RWPE2 (cell line): ENCODE measurements at places on chromosomes 1 and 21.

DNA sequence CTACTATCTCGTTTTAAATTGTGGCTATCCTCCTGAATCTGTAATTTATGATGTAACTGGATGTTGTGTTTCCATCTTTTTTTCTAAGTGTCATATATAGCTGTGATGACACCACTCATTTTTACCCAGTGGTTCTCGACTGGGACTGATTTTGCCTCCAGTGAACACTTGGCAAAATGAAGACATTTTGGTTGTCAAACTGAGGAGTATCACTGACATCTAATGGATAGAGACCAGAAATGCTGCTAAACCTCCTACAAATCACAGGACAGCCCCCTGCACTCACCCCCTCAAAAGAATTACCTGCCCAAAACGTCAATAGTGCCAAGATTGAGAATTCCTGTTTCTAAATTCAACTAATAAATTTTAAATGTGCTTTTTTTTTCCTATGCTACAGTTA lies 1.9 kb downstream of the TRMT13 start:
- no peak for DNase-seq

DNA sequence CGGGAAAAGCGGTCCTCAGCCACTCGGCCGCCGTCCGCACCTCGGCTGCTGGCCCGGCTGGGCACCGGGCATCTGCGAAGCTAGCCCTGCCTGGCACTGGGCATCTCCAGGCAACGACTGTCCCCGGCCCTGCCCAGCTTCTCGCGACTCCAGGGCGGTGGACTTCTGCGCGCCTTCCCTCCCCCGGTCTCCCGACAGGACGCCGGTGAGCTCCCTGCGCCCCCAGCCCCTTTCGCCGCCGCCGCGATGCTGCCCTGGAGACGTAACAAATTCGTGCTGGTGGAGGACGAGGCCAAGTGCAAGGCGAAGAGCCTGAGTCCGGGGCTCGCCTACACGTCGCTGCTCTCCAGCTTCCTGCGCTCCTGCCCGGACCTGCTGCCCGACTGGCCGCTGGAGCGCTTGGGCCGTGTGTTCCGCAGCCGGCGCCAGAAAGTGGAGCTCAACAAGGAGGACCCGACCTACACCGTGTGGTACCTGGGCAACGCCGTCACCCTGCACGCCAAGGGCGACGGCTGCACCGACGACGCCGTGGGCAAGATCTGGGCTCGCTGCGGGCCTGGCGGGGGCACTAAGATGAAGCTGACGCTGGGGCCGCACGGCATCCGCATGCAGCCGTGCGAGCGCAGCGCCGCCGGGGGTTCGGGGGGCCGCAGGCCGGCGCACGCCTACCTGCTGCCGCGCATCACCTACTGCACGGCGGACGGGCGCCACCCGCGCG lies 514 bp downstream of the FAM43B start:
- DNase-seq, result no peak

DNA sequence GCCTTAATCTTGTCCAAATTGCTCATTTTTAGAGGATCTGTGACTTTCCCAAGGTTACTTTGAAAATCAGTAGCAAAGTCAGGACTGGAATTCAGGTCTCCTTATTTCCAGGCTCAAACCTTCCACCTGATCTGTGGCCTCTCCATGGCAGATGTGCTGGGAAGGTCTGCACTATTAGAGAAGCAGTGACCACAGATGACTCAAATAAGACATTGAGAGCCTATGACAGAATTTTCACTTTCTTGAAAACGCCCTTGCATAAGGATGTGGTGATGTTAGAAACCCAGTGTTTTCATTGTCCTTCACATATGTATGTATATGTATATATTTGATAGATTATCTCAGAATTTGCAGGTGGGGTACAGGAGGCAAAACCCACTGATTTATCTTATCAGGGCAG lies 45.3 kb downstream of the TTC39A start:
- DNase-seq, result no peak

DNA sequence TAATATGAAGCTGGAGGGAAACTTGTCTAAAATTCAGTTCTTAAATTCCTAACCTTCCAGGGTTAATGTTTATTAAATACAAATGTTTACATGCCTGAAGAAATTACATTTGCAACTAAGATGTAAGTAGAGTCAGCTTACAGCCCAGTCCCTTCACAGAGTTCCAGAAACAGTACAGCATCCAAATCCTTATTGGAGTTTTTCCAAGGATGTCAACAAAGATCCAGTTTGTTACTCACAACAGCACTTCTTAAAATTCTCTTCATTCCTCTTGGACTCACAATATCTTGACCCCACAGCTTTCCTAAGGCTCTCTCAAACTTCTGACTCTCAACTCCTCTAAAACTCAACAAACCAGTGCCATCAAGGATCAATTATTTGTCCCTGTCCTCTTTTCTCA lies 50.1 kb upstream of the RWDD3 start:
- no peak for DNase-seq

- DNase-seq, result no peak
Observed at GRCh38 chr1:167328816-167329483, 108.3 kb downstream of the POU2F1 start.

- no peak for DNase-seq
Observed at GRCh38 chr1:38061883-38062328, 15.3 kb upstream of the POU3F1 start.
